ENCODE measurements at places on chromosomes 11 and 22.

GRCh38 chr11:100515087-100515486, 172.0 kb upstream of the ARHGAP42 start:
- no peak for DNase-seq

DNA sequence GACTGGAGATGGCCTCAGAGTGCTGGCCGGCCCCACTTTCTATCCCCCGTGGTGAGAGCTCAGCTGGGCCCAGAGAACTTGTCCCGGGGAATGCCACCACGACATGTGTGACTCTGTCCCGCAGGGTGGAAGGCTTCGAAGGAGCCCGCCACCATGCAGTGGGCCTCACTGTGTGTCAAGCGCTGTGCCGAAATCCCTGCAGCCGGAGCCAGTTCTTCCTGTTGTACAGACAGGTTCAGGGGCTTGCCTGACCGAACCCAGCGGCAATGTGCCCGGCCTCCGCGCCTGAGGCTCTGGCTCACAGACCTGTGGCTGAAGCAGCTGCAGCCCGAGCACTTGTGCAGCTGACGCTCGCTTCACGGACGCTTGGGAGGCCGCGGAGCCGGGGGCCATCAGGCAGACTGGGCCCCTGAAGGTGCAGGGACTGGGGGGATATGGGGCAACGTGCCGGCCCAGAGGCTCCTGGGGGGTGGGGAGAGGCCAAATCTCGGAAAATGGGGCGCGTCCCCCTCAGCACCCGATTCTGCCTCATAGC, 650 bp downstream of the PPM1F start:
- DNase-seq = no peak

DNA sequence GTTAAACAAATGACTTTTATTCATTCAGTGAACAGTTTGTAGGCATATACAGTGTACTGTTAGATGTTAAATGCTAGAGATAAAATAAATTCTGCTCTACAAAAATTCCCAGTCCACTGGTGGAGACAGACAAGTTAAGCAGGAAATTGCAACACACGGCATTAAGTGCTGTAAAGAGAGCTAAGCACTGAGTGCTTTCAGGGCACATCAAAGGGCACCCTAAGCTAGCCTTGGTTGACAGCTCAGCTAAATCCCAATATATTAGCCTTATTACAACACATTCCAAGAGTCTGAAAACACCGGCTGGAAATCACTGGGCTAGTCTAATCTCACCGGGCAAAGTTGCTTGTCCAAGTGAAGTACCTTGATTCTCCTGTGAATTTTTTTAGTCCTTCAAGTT, 55.1 kb downstream of the NOX4 start:
- no peak for DNase-seq

DNA sequence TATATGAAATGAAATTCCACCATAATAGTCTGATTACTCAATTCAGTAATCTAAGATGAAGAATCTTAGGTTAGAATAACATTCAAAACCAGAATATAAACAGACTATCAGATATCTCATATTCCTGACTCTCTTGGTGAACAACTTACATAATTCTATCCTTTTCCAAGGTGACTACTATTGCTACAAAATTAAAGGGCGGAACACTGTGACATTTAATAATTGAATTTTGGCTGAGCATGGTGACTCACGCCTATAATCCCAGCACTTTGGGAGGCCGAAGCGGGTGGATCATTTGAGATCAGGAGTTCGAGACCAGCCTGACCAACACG, 34.4 kb downstream of the RDX start:
- DNase-seq = no peak

GRCh38 chr11:108966206-108966605, 301.3 kb downstream of the DDX10 start:
- DNase-seq = no peak

DNA sequence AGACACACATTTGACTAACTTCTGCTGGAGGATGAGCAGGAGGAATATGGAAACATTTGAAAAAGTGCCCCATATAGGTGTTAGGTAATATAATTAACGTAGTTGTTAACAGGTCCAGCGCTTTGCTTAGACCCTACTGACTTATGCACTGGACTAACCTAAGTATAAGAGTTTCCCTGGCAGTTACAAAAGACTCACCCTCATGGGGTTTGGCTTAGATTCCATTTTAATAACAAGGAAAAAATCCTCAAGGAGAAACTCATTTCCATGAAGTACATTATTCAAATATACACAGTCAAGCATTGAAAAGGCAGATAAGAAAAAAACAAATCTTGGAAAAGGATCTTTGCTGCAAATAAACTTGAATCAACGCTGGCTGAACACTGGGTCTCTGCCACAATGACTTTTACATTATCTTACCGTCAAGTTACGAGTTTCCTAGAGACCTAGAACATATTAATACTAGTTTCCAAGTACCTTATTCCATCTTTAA, 27.7 kb downstream of the CDON start:
- no peak for DNase-seq

GRCh38 chr11:47987310-47987709, 7.0 kb downstream of the PTPRJ start:
- no peak for DNase-seq

All from coronary artery (tissue), 2 donors.